ENCODE measurements at places on chromosomes 6 and 20.

- peak; percentile 32 for DNase-seq
Measured at GRCh38 chr6:106003268-106003987, 82.7 kb upstream of the PRDM1 start.

DNA sequence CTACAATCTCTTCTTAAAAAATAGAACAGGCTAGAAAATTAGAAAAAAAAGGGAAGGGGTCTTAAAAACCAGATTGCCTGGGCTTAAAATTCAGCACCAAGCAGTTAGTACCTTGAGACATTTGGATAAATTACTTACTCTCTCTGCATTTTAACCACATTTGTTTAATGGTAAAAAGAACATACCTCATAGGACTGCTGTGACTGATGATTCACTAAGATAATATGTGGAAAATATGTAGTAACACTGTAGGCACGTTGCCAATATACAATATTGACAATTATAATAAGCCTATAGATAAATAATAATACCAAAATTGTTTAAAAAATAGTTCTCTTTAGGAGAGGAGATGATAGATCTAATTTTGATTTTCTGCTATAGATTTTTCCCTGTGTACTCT lies 750.4 kb downstream of the TENT5A start:
- DNase-seq, result no peak

GRCh38 chr6:14278446-14278845 lies 160.9 kb downstream of the CD83 start:
- DNase-seq, result no peak

DNA sequence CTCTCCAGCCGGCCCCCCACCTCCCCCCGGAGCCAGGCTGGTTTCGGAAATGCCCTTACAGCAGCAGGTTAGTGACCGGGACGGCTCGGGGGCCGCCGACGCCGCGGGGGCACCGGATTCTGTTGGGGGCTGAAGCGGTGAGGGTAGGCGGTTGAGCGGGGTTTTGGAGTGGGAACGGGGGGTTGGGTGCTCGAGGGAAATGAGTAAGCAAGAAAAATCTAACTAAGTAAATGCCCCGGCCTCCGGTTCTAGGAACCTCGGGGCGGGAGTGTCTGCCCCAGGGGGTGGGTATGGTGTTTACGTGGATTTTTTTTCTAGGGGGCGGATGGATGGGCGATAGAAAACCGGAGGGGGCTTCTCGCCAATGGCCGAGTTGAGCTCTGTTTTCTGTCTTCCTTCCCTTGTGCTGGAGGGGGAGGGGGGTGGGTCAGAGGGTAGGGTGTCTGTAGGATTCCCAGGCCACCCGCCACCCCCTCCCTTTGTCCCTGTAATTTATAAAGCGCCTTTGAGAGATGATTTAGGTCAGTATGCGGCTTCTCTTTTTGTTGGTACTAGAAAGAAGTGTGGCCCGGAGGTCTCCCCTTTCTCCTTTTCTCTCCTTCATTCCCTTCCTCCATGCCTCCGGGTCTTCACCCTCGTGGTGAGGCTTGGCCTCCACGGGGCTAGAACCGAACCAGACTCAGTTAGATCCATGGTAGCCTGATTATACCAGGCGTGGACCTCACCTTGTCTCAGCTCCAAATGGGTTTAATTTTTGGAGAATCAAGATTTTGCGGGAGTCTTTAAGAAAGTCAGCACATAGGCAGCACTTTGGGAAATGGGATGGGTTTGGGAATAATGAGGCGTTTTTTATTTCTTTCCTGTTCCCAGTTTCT lies 2.3 kb downstream of the E2F3 start:
- peak; percentile 52 for DNase-seq

DNA sequence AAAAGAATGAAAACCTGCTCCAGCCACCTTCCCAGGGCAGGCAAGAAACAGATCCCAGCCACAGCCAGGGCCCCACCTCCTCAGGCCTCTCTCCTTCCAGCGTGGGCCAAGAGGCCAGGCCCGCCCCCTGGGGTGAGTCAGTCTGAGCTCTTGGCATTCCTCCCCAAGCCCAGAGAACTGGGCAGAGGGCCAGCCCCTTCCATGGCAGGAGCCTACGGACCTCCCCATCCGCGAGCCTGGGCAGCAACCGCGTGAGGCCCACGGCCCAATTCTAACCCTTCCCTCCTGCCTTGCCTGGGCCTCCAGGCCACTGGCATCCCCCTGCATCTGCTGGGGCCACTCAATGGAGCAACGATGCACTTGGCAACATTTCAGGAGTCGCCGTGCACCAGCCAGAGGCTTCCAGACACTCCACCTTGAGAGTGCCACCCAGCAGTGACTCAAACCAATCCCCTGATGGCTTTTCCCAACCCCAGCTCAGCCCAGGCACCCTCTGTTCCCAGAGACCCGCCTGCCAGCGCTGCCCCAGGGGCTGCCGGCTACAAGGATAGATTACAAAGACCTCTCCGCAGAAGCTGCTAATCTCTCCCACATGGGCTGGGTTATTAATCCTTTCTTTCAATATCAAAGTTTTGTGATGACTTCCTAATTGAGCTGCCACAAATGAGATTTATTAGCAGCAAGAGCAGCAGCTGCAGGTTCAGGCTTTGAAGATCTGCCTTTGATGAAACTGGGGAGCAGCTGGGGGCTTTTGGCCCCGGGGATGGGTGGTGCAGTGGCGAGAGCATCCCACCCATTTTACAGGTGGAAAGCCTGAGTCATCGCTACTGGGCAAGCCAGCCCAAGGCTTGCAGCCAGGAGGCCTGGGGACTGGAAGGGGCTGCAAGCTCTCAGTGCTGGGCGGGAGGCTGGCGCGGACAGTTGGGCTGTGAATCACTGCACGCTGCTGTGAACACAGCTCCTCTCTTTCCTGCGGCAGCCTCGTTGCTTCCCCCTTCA lies 85.7 kb downstream of the NFATC2 start:
- peak; percentile 54 for DNase-seq

- DNase-seq, result no peak
Measured at GRCh38 chr20:61420056-61420455, 168.0 kb downstream of the CDH4 start.

GRCh38 chr20:1827974-1828785 lies 67.0 kb upstream of the SIRPA start:
- DNase-seq, result no peak

- no peak for DNase-seq
Measured at GRCh38 chr20:32577023-32577422, 8.1 kb downstream of the NOL4L start.

DNA sequence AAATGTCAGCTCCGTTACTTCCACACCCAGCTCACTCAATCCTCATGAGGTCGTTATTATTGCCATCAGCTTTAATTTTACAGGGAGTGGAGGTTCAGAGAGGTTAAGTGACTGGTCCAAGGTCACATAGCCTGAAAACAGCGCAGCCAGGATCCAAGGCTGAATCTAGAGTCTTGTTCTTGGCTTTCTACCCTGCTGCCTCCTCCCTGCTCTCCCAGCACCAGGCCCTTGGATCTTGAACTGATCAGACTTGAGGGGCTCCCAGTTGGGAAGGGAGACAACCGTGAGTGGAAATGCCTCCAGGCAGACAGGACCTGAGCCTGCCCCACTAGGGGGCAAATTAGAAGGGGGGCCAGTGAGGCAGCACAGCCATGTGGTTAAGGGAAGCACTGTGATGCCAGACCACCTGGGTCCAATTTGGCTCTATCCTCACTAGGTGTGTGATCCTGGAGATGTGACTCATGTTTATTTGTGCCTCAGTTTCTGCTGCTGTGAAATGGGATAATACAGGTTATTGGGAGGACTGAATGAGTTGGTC lies 135.6 kb upstream of the PTPN1 start:
- no peak for DNase-seq

DNA sequence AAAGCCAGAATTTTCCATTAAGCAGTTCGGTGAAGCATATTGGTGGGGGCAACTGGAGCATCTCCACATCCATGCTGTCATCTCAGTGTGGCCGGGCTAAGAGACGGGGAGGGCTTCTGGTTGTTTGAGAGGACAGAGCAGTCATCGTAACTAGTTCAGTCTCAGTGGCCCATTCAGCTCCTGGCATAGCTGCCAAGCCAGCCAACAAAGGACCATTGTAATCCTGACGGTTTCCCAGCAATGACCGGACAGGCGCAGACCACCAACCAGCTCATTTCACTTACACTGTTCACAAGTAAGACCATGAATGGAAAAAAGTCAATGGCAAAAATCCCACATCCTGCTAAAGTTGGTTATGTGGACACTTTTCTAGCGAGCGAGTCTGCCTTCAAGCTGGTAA lies 14.9 kb upstream of the HDDC2 start:
- no peak for DNase-seq

- DNase-seq, result peak; percentile 12
Measured at GRCh38 chr6:64777941-64778785, 928.9 kb downstream of the EYS start.

- DNase-seq, result no peak
Measured at GRCh38 chr20:51085769-51086168, 62.9 kb upstream of the KCNG1 start.

GRCh38 chr20:63886054-63886419 lies 8.9 kb upstream of the DNAJC5 start:
- no peak for DNase-seq

DNA sequence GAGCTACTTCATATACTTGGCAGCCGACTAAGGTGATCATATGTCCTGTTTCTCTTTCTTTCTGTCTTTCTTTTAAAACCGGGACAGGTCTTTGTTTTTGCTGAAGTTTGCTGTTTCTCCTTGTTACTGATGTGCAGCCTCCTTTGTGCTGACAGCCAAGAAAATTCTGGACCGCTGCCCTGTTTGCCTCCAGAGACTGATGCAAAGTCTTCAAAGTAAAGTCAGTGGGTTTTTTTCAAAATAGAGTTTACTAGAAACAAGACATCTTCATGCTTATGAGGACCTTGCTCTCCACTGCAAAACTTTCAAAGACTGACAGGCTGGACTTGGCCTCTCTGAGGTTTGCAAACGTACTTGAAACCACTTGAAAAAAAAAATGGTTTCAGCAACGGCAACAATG lies 510.5 kb upstream of the MAP3K7 start:
- no peak for DNase-seq

DNA sequence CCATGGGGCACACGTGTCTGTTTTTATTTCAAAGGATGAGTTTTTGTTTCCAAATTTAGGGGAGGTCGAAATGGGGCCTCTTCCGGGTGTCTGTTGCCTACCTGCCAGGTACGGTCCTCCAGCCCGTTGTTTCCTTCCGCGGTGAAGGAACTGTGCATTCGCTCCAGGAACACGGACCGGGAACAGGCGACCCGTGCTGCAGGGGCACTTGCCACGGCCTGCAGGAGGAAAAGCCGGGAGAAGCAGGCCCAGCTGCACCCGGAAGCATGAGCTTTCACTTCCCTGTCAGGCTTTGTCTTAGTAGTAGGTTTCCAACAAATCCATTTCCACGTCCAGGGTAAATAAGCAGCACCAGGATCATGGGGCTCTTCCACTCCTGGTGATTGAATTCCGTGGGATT lies 17.0 kb upstream of the NPEPL1 start:
- DNase-seq, result no peak

- no peak for DNase-seq
Measured at GRCh38 chr6:39005774-39006173, 42.8 kb upstream of the GLP1R start.

DNA sequence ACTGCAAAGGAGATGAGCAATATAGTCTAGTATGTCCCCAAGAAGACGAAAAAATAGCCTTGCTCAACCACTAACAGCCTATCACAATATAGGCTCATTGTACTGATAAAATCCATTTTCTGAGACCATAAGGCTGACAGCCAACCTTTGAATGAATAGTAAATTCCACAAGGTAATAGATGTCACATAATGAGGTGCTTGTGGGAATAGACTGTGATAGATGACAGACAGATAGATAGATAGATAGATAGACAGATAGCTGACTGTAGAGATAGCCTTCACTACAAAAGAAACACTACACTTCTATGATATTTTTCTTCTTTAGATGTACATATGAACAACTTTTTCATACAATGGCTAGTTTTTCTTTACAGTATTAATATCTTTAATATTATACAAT lies 760.3 kb upstream of the NRSN1 start:
- DNase-seq, result no peak

DNA sequence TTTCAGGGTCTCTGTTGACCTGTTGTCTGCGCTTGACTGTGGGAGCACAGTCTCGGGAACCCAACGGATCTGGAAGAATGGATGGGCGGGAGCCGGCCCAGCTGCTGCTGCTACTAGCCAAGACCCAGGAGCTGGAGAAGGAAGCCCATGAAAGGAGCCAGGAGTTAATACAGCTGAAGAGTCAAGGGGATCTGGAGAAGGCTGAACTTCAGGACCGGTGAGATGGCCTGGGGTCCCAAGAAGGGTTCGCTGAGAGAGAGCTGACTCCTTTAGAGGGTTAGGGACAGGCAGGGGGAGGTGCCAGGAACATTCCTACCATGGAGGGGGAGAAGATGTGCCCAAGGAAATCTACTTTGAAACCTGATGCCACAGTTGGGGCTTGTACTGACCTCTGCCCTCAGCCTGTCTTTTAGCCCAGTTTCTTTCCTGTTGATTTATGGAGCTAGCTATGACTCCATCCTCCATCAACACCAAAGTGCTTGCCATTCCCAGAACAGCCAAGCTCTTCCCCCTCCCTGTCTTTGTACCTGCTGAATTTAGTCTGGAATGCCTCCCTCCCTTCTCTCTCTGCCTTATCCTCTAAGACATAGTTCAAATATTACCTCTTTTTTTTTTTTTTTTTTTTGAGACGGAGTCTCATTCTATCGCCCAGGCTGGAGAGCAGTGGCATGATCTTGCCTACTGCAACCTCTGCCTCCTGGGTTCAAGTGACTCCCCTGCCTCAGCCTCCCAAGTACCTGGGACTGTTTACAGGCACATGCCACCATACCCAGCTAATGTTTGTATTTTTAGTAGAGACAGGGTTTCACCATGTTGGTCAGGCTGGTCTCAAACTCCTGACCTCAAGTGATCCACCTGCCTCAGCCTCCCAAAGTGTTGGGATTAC lies 12.2 kb downstream of the CEP250 start:
- DNase-seq, result no peak

DNA sequence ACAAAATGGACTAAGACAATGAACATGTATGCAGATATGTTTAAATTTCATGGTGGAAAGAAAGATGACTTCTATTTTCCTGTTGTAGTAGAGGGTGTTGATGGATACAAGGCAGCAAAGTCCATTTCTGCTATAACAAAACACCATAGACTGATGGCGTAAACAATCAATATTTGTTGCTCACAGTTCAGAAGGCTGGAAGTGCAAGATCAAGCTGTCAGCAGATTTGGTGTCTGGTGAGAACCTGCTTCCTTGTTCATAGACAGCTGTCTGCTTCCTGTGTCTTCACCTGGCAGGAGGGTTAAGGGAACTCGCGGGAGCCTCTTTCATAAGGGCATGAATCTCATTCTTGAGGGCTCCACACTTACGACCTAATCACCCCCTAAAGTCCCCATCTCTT lies 83.0 kb upstream of the ELOVL5 start:
- peak; percentile 15 for DNase-seq

GRCh38 chr20:23003881-23004460 lies 31.1 kb upstream of the SSTR4 start:
- no peak for DNase-seq

DNA sequence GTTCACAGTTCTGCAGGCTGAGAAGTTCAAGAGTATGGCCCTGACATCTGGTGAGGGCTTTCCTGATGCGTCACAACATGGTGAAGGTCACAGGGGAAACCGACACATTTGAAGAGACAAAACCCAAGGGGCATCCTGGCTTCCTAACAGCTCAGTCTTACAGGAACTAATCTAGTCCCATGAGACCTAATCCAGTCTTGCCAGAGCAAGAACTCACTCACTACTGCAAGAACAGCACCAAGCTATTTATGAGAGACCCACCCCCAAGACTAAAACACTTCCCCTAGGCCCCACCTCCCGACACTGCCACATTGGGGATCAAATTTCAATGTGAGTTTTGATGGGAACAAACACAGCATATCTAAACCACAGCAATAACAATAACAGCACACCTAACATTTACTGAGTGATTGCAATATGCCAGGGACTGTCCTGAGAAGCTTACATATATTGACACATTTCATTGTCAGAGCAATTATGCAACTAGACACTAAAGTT lies 46.6 kb downstream of the TPBG start:
- peak; percentile 83 for DNase-seq

Data from NCI-H2171 treated with DMSO at 0.1 percent for 48 hours (cell line).